ENCODE measurements at places on chromosomes 7 and 10.

DNA sequence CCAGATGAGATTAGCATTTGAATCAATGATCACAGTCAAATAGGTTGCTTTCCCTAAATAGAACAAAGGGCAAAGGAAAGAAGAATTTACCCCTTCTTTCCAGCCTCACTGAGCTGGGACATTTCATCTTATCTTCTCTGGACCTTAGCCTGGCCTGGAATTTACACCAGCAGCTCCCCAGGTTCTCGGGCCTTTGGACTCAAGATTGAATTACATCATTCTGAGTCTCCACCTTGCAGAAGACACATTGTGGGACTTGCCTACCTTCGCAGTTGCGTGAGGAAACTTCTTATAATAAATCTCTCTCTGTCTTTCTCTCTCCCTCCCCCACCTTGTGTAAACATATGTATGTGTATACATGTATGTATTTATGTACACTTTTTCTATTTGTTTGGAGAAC, 732.4 kb downstream of the IPMK start:
- DNase-seq: no peak

- no peak for DNase-seq
These were observed 1.1 kb downstream of the ALOX5 start for GRCh38 chr10:45375101-45375500.

- no peak for DNase-seq
These were observed 20.1 kb downstream of the CCSER2 start for GRCh38 chr10:84348447-84348846.

GRCh38 chr10:97679594-97679993, 7.4 kb downstream of the AVPI1 start:
- no peak for DNase-seq

- DNase-seq: no peak
These were observed 1221.5 kb upstream of the SORCS1 start for GRCh38 chr10:108385963-108386362.

- DNase-seq: no peak
These were observed 48.3 kb upstream of the ZMIZ2 start for GRCh38 chr7:44700322-44700721.

DNA sequence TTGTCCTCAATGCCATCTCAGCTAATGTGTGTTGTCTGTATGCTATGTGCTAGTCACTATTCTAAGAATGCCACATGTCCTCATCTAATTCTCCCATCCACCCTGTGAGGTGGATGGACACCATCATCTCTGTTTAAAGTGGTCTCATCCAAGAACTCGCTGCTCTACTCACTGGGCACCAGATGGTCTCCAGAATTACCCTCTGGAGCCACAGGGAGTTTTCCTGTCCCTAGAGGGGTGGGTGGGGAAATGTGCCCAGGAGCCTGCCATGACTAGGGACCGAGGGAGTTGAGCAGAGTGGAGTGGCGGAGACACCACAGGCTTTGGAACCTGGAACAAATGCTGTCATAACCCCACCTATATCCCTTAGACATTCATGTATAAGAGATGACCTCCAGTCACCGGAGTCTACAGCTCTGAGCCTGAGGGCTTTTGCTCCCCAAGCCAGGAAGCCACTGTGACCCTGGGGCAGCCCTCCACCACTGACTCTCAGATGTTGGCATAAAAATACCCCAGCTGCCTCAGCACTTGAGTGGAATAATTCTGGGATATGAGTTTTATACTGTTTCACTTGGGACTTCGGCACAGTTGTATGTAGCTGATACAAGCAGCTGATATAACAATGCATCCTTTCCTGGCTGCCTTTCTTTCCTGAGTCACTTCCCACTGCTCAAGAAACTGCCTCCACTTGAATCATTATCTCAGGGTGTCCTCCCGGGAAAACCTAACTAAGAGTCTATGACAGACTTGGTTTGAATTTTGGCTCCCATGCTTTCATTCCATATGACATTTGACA, 61.5 kb upstream of the RAPGEF5 start:
- no peak for DNase-seq

DNA sequence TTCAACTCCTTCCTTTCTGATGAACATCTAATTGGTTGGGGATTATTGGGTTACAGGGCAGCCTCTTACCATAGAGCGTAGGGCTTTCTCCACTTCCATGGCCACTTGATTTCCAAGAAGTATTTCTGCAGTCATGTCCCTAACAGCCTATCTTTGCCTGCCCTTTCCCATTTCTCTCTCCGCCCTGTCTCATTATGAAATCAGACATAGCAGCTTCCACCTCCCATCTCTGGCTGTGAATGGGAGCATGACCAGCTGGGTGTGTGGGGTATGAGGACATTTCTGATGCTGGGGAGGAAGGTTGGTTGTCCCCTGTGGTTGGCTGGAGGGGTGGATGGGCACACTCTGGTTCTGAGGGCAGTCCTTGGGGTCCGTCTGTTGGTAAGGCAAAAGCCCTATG, 41.2 kb downstream of the ADCYAP1R1 start:
- DNase-seq: no peak

DNA sequence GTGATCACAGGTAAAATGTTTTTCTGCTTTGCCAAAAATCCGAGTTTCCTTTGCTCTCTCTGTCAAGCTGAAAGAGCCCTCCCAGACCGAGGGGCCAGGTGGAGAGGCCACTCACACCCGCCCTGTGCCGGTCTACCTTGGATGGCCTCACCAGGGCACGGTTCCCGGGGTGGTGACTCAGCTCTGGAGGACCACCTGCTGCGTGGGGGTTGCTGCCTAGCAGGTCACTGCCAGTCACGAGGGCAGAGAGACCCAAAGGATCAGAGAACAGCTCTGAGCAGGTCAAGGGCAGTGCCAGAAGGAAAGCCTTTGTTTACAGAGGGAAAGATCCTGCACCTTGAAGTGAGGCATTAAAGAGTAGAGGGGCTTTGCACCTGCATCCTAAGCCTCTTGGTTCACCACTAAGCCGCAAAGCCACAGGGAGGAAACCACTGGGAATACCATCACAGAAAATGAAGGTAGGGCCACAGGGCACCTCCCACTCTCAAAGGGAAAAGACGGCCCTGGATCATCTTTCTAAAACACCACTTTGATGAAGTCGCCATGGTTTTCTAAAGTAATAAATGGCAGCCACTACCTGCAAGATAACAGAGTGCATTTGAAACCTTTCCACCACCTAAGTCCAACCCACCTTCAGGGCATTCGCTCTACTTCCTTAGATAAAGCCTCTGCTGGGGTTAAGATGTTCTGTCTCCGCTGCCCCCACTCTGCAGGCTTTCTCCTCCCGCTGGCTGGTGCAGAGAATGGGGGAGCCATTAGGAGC, 160.3 kb upstream of the KLF14 start:
- DNase-seq: no peak

DNA sequence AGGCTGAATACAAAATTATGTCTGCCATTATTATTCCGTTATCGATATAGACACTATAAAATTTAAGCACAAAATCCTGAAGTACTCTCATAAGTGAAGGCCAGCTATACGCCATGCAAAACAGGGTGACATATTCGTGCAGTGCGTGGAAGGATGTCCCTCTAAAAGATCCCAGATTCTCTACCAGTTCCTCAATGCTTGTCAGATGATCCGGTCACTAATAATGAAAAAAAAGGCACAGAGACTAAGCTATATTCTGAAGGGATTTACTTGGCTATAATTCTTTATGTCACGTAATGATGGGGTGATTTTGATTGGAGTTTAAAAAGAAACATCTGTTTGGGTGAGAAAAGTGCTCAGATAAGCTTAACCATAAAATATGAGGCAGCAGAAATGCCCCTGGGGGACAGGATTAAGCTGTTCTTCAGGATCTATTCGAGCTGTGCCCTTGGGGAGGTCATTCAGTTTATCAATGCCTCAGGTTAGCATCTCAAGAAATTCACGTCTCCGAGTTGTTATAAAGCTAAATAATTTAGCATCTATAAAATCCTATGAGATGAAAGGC, 229.7 kb upstream of the PITRM1 start:
- DNase-seq: no peak

DNA sequence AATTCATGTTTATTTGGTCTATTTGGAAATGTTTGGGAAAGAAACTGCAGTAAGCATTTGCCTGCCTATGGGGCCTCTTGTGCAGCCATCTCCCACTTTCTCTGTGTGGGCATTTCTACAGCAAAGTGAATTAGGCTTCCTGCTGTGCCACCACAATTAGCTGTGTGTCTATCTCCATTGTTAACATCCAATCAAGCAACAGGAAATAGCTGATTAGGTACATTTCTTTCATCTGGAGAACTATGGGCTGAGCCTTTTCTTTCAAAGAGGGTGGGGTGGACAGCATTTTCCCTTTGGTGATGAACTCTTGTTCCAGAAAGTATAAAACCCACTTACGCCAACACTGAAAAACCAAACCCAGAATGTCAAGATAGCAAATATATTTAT, 640.0 kb downstream of the ACTR3B start:
- no peak for DNase-seq

- DNase-seq: no peak
These were observed 743 bp downstream of the OR2A5 start for GRCh38 chr7:144049491-144049890.

DNA sequence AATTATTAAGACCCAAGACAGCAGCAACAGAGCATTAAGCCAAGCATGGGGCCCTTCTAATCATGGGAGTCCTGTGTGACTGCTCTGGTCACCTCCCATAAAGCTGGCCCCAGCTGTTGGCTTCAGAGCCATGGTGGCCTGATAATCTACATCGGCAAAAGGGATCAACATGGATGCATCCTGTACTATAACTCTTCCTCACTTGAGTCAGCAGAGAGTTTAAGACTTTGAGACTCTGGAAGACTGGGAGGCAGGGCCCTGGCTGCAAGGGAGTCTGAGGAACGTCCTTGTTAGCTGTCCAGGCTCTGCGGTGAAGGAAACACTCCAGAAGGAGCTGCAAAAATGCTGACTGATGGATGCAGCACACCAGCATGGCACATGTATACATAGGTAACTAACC, 95.0 kb upstream of the KIAA1217 start:
- DNase-seq: no peak

- no peak for DNase-seq
These were observed 15.3 kb upstream of the RSU1 start for GRCh38 chr10:16832351-16833080.

Measured in KBM-7 (cell line).